Activated CD4-positive, alpha-beta memory T cell treated with anti-CD3 and anti-CD28 coated beads for 36 hours (primary cell): ENCODE measurements at places on chromosomes 11 and 22. TPM values are rescaled to one million over a fixed set of nuclear protein-coding genes. Genes with fewer than 3 reads are reported as not detected.

Gene SLC3A2
- 309 TPM for total RNA-seq

Gene CCDC88B
- 69.5 TPM for total RNA-seq

Gene JAML
- 155 TPM for total RNA-seq

Gene PHF21B
- total RNA-seq, result not detected

Gene CNIH2
- total RNA-seq, result 1.5 TPM

Gene SIRT3
- total RNA-seq, result 17.6 TPM

Gene OR5D18
- total RNA-seq, result not detected

Gene LSP1
- 181 TPM for total RNA-seq

Gene NPTXR
- 1.9 TPM for total RNA-seq

Gene PKDREJ
- not detected for total RNA-seq

GRCh38 chr11:19121646-19122045, 4.7 kb downstream of the ZDHHC13 start:
- peaks cover 49% of the 10 kb centered on the region for H3K4me1 ChIP-seq
- no peak overlapping the region for H3K4me3 ChIP-seq
- no peaks in the 10 kb centered on the region for H3K27me3 ChIP-seq
- peaks cover 29% of the 10 kb centered on the region for H3K36me3 ChIP-seq

DNA sequence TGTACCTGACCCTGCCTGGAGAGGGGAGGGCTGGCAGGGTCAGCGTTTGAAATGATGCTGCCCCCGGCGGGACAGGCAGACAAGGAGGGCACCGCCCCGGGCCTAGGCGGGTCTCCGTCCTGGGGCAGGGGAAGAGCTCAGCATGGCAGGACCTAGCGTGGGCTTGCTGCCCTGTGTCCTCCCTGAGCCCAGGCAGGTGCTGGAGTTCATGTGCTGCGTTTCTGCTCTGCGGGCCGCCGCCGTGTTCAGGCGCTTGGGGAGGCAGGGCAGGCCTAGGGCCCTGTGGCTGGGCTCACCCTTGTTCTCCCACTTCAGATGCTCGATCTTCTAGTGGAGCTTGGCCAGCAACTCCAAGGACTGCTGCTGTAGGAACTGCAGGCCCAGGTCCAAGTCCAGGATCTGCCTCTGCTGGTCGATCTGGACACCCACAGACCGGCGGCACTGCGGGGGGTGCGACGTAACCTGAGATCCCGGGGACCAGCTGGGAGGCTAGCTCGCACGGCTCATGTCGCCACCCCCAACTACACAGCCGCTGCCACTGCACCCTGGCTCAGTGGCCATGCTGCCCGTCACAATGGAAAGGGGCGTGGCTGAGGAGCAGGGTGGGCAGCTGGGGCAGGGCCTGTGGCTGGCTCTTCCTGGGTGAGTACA, 84.4 kb downstream of the MED15 start:
- no peaks in the 10 kb centered on the region for H3K27me3 ChIP-seq
- no peak for DNase-seq
- H3K4me3 ChIP-seq, result no peak overlapping the region
- H3K27ac ChIP-seq, result no peak overlapping the region
- H3K4me1 ChIP-seq, result peaks cover 3% of the 10 kb centered on the region
- H3K36me3 ChIP-seq, result peaks cover under 1% of the 10 kb centered on the region

- no peaks in the 10 kb centered on the region for H3K4me1 ChIP-seq
- H3K4me3 ChIP-seq, result no peak overlapping the region
- no peaks in the 10 kb centered on the region for H3K36me3 ChIP-seq
- no peak overlapping the region for H3K27ac ChIP-seq
- peaks cover 5% of the 10 kb centered on the region for H3K27me3 ChIP-seq
These were observed 16.2 kb upstream of the ARHGAP20 start for GRCh38 chr11:110728476-110728875.

DNA sequence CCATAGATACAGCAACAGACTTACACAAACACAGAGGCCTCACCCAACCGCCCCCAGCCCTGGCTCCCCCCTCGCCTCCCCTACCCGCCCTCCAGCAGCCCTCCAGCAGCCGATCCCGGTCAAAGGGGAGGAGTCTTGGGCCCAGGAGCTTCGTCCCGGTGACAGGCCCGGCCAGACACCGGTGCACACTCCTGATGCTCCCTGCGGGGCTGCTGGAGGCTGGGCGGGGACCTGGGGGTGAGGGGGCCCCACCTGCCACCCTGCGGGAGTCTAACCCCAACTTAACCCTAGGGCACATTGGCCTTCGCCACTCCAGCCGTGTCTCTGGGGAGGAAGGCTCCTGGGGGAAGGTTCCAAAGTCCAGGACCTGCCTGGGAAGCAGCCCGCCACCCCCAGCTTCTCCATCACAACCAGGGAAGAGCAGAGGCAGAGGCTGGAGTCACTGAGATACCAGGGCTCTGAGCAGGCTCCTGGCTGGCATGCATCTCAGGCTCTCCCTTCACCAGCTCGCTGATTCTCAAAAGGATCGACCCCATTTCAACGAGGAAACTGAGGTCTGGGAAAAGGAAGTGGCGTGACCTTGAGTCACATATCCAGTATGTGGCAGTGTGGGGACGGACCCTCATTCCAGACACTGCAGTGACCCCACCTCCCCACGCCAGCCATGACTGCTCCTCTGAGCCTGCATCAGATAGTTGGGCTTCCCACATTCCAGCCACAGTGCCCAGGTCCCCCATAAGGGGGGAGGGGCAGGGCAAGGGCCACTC, 14.4 kb downstream of the BCL9L start:
- peaks cover 82% of the 10 kb centered on the region for H3K4me1 ChIP-seq
- peak overlapping the region; percentile 75 for H3K4me3 ChIP-seq
- peak overlapping the region; percentile 100 for H3K27ac ChIP-seq
- peaks cover 13% of the 10 kb centered on the region for H3K36me3 ChIP-seq
- H3K27me3 ChIP-seq, result no peaks in the 10 kb centered on the region

GRCh38 chr11:69195824-69196782, 40.4 kb downstream of the SMIM38 start:
- H3K36me3 ChIP-seq, result no peaks in the 10 kb centered on the region
- no peak for DNase-seq
- H3K27me3 ChIP-seq, result no peaks in the 10 kb centered on the region

GRCh38 chr11:86783661-86784060, 16.7 kb upstream of the PRSS23 start:
- H3K4me1 ChIP-seq, result no peaks in the 10 kb centered on the region
- DNase-seq, result no peak
- H3K4me3 ChIP-seq, result no peak overlapping the region
- no peak overlapping the region for H3K27ac ChIP-seq
- peaks cover 13% of the 10 kb centered on the region for H3K27me3 ChIP-seq
- H3K36me3 ChIP-seq, result no peaks in the 10 kb centered on the region

- no peaks in the 10 kb centered on the region for H3K36me3 ChIP-seq
- H3K27ac ChIP-seq, result no peak overlapping the region
- no peak overlapping the region for H3K4me3 ChIP-seq
- H3K27me3 ChIP-seq, result no peaks in the 10 kb centered on the region
- DNase-seq, result no peak
- no peaks in the 10 kb centered on the region for H3K4me1 ChIP-seq
These were observed 176.2 kb upstream of the FAT3 start for GRCh38 chr11:92048415-92048814.

- H3K4me1 ChIP-seq, result no peaks in the 10 kb centered on the region
- no peak overlapping the region for H3K4me3 ChIP-seq
- no peak overlapping the region for H3K27ac ChIP-seq
- H3K36me3 ChIP-seq, result no peaks in the 10 kb centered on the region
These were observed 718.9 kb downstream of the BRD1 start for GRCh38 chr22:49108636-49109315.

GRCh38 chr11:121996574-121996973, 119.4 kb downstream of the BLID start:
- no peak overlapping the region for H3K27ac ChIP-seq
- no peaks in the 10 kb centered on the region for H3K4me1 ChIP-seq
- no peaks in the 10 kb centered on the region for H3K36me3 ChIP-seq
- no peak overlapping the region for H3K4me3 ChIP-seq

DNA sequence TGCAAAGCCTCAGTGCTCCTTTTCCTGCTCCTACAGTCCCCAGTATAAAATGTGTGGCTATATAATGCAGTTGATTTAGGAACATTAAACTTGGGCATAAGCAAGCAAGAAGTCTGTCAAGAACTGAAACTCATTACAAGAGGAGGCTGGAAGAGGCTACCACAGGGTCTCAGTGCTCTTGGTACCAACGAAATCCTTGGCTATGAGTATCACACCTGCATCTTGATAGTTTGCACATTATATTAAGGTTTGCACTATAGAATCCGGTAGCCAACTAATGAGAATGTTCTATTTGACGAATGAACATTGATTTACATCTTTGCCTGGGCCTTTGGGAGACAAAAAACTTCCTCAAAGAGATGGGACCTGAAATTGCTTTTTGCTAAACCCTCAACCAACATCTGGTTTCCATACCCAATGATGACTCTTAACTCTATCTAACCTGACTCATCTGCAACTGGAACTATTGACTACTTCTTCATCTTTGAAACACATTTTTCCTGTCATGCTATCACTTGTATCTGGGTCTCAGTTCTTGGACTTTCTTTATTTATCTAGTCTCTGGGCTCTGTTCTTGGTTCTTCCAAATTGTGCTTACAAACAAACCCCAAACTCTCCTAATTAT, 207.2 kb upstream of the CTSC start:
- H3K27ac ChIP-seq, result no peak overlapping the region
- no peaks in the 10 kb centered on the region for H3K36me3 ChIP-seq
- peaks cover 2% of the 10 kb centered on the region for H3K27me3 ChIP-seq
- no peak for DNase-seq

GRCh38 chr22:42287174-42287890, 16.9 kb upstream of the TCF20 start:
- DNase-seq, result no peak
- peaks cover 3% of the 10 kb centered on the region for H3K27me3 ChIP-seq
- peaks cover 27% of the 10 kb centered on the region for H3K4me1 ChIP-seq
- no peaks in the 10 kb centered on the region for H3K36me3 ChIP-seq
- H3K4me3 ChIP-seq, result no peak overlapping the region

DNA sequence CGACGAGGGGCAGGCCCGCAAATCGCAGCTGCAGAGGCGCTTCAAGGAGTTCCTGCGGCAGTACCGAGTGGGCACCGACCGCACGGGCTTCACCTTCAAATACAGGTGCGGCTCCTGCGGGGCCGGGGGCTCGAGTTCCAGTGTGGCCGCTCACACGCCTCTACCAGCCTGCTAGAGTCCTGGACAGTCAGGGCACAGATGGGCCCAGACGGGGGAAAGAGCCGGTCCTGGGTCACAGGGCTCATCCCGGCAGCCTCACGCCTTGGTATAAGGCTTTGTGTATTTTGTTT, 506 bp downstream of the MCM5 start:
- H3K4me3 ChIP-seq, result peak overlapping the region; percentile 96
- H3K36me3 ChIP-seq, result peaks cover 52% of the 10 kb centered on the region
- DNase-seq, result peak; percentile 31
- H3K4me1 ChIP-seq, result peaks cover 29% of the 10 kb centered on the region

GRCh38 chr11:39806652-39807051, 1652.8 kb downstream of the LRRC4C start:
- DNase-seq, result no peak
- no peaks in the 10 kb centered on the region for H3K36me3 ChIP-seq
- H3K27ac ChIP-seq, result no peak overlapping the region
- H3K27me3 ChIP-seq, result no peaks in the 10 kb centered on the region

DNA sequence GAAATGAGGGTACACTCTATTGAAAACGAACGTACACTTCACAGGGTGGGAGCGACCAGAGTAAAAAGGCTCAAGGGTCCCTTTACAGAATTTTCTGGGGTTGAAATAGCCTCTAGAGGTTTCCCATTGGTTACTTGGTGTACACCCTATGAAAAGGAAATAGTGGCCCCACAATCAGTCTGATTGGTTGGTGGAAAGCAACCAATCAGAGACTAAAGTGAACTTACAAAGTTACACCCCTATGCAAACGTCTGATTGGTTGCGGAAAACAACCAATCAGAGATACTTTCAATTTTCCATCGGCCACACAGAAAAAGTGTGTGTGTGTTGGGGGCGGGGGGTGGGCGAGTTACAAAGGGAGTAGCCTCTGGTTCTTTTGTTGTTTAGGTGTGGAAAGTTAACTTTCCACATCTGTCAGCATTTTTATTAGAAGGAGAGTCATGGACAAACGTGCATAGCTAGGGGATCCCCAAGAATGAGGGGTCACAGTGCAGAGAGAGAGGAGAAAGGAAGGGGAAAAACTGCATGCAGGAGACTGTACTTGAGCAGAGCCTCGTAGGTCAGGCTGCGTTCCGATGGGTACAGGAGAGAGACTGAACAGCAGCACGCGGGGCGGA, 1152.1 kb downstream of the TBC1D22A start:
- no peak overlapping the region for H3K27ac ChIP-seq
- no peak for DNase-seq
- peaks cover 7% of the 10 kb centered on the region for H3K4me1 ChIP-seq
- peaks cover 4% of the 10 kb centered on the region for H3K36me3 ChIP-seq
- peaks cover 7% of the 10 kb centered on the region for H3K27me3 ChIP-seq
